ENCODE measurements at places on chromosomes 7 and 10. TPM values are rescaled to one million over a fixed set of nuclear protein-coding genes. Genes with fewer than 3 reads are reported as not detected.

The GARS1 gene
- 302 TPM for total RNA-seq

The CRTAC1 gene
- total RNA-seq: 0.74 TPM

The EIF5AL1 gene
- total RNA-seq: 0.74 TPM

The HABP2 gene
- not detected for total RNA-seq

The HOXA2 gene
- total RNA-seq: 1.1 TPM

The SAP25 gene
- total RNA-seq: not detected

The RGS10 gene
- total RNA-seq: 61.0 TPM

The IQUB gene
- 0.69 TPM for total RNA-seq

The PPP1R3C gene
- not detected for total RNA-seq

The LEP gene
- not detected for total RNA-seq

The TAS2R4 gene
- not detected for total RNA-seq

Data from mammary microvascular endothelial cell (primary cell).